ENCODE measurements at places on chromosomes 16 and 17.
A peak's percentile ranks its signal among the peaks of the same experiment; 100 is the strongest.

- DNase-seq: no peak
Measured at GRCh38 chr16:1300664-1301476, 8.6 kb upstream of the UBE2I start.

GRCh38 chr16:9840761-9841665 is 341.2 kb downstream of the GRIN2A start:
- no peak for DNase-seq

GRCh38 chr17:63382136-63382535 is 64.0 kb downstream of the CYB561 start:
- no peak for DNase-seq

DNA sequence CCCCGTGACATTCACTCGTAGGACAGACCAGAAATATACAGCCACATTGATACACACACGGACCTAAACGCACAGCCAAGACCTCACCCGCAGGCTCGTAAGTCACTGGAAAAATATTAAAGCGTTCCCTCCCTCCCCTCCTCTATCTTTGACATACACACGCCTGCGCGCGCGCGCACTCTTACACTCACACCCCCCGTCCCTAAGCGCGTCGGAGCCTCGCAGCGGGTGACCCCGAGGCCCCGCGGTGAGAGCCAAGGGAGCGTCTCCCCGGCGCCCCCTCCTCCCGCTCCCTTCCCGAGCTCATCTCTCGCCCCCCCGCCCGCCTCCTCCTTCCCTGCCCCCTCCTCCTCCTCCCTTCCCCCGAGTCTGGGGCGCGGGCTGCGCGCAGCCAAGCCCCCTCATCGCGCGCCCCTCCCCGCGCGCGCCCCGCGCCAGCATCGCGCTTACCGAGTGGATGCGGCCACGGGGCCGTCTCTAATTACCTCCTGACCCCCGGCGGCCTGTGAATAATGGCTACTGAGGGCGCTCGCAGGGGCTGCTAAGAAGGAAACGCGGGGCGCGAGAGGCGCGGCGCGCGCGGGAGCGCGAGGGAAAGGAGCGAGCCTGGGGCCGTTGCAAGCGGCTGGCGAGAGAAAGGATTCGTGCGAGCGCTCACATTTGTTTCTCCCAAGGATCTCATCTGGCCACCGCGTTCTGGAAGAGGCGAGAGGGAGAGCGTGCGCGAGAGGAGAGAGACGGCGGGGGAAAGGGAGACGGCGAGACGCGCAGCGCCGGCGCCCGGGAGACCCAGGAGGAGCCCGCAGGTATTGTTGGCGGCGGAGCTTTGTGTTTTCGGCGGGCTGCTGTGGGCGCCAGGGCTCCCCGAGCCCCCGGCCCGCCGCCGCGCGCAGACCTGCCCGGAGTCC is 42.4 kb downstream of the RAI1 start:
- DNase-seq: peak; percentile 64

DNA sequence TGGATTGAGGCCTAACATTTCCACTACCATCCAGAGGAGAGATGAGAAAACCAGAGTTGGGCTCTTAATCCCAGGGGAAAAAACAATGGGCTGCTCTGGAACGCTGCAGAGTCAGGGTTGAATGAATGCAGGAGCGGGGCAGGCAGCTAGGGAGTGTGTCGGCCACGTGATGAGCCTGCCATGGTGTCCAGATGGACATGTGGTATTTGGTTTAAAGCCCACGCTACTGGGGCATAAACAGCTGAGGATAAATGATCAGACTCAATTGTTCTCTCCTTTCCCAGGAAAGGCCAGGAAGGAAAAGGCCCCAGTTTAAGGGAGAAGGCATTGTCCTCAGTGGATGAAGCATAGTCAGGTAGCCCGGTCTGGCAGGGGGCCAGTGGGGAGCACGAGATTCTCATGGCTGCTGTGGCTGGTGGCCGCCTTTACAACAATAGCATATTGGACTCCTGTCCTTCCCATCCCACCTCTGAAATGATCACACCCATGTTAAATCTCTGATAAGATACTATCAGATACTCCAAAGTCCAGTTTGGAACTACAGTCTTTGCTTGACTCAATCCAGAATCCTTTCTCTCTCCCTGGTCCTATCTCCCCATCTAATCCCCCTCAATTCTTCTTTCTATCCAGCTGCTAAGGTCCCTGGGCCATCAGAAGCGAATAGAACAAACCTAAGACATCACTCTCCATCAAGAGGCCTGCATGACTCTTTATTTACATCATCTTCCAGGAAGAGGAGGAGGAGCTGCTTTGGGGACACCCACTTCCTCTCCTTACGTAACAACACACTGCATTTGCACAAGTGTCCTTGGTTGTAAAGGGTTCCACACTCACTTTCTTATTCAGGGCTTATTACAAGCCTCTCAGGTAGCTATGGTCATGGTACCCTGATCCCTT is 20.4 kb downstream of the CA4 start:
- no peak for DNase-seq

- DNase-seq: no peak
Measured at GRCh38 chr17:66450008-66450851, 147.8 kb downstream of the PRKCA start.

DNA sequence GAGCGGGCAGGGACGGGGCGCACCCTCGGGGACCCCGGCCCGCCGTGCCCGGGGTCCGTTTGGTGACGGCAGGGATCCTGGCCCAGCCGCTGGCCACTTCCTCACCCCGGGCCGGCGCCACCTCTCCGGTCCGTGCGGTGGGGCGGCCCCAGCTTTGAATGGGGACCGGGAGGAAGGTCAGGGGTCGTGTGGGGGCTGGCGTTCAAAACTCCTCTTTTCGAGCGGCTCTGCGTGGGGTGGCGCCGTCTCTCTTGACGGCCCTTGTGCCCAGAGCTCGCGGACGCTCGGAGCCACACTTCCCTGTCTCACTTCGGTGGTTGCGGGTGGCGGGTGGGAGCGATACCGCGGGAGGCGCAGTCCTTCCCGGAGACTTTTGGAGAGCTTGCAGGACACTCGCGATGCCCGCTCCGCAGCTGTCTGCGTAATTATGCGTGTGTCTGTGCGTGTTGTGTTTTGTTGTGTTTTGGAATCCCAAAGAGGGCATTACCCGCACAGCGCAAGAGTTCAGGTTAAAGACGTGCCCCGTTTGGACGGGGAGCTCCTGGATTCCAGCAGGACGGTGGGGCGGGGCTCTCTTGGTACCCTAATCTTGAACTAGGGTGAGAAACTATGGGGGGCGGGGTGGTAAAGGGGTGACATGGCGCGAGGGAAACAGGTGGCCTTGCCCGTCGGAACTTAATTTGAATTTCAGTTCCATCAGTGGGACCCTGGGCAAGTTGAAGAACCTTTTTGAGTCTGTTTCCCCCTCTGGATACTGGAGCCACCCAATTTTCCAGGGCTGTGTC is 637 bp downstream of the PLCG2 start:
- no peak for DNase-seq

GRCh38 chr17:74981979-74982662 is 5.3 kb upstream of the CDR2L start:
- peak; percentile 73 for DNase-seq

GRCh38 chr16:77696149-77696548 is 26.2 kb upstream of the NUDT7 start:
- peak; percentile 39 for DNase-seq

DNA sequence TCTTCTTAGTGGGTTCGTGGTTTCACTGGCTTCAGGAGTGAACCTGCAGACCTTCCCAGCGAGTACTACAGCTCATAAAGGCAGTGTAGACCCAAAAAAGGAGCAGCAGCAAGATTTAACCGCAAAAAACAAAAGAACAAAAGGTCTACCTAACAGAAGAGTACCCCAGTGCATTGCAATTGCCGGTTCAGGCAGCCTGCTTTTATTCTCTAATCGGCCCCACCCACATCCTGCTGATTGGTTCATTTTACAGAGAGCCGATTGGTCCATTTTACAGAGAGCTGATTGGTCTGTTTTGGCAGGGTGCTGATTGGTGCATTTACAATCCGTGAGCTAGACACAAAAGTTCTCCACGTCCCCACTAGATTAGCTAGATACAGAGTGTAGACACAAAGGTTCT is 2.0 kb upstream of the ARRB2 start:
- peak; percentile 12 for DNase-seq

DNA sequence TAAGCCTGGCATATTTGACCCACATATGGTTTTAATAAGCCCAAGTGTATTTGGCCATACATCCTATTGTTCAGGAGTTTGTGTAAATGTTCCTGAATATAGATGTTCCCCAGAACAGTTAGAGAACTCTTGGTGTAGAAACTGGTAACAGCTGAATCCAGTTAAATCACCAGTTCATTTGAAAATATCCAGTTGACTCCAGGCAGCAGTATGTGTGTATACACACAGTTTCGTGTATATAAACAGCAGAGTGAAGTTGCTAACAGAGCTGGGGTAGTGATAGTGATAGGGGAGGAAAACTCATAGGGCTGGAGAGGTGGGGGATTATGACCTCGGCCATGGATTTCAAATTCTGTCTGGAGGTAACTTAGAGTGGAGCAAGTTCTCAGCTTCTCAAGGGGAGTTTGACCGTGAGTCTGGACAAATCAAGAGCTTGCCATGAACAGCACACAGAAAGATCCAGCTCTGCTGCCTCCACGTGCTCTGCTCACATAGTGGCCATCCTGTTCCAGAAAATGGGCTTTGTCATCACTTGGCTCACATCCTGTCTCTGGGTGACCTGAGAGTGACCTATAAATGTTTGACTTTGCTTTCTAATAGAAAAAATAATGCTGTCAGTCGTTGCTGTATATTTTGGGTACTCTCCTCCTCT is 30.6 kb upstream of the MMD start:
- DNase-seq: no peak

GRCh38 chr17:56557682-56558081 is 35.8 kb upstream of the NOG start:
- DNase-seq: no peak

- peak; percentile 48 for DNase-seq
Measured at GRCh38 chr17:65243838-65244625, 106.9 kb downstream of the RGS9 start.

DNA sequence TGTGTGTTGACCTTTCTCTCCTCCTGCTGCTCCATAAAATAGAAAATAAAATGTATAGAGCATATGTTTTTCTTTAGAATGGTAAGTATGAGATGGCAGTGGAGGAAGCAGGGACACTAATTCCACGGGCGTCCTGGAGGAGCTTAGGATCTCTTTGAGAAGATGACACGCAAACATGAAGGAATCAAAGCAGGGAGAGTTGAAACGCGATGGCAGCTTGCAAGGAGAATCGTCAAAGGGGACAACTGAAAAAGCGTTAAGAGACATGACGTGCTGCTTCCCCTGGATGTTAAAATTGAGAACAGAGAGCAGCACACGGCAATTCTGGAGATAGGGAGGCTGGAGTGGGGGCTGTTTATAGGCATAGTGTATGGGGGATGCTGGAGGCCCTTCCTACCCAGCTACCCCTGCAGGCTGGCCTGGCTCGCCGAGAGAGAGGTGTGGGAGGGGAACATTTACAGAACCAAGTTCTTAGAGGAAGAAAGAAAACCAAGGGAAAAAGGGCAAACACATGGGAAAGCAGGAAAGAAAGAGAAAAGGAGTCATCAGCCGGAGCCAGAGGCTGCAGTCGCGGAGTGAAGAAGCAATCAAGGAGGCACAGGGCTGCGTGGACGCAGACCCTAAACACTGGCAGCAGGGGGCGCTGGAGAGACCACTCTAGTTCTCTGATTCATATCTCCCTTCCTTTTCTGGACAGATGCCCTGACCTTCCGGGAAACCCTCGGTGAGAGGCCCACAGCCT is 55.8 kb downstream of the MYH13 start:
- DNase-seq: no peak

- DNase-seq: no peak
Measured at GRCh38 chr16:4049031-4049430, 67.2 kb downstream of the ADCY9 start.

- DNase-seq: no peak
Measured at GRCh38 chr16:78597809-78598570, 498.5 kb downstream of the WWOX start.

DNA sequence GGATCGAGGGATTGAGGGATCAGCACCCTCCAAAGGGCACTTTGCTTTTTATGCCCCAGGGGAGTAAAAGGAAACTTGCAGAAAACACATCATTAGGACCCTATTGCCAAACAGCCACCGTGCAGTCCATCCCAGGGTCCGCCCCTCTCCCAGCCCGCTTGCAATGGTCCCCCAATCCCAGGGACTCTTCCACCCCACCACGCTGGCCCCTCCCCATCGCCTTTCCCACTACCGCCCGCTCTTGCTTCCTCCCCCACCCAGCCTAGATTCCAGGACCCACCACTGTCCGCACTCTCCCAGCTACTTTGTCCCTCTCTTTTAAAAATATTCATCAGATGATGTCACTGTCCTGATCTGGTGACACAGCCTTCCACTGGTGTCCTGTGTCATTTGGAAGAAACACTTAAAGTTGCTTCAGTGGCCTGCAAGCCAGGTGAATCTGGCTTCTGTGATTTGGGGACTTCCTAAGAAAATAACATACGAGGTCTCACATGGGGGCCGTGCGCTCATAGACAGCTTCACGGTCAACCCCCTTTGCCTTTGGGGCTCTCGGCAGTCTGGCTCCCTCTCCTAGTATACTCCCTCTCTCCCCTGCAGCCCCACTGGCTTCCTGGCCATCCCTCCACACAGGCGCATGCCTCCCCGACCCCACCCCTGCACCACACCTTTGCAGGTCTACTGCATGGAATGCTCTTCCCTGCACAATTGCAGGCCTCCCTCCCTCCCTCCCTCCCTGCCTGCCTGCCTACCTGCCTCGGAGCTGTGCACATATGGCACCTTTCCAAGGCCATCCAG is 127.9 kb downstream of the RBFOX3 start:
- DNase-seq: no peak

DNA sequence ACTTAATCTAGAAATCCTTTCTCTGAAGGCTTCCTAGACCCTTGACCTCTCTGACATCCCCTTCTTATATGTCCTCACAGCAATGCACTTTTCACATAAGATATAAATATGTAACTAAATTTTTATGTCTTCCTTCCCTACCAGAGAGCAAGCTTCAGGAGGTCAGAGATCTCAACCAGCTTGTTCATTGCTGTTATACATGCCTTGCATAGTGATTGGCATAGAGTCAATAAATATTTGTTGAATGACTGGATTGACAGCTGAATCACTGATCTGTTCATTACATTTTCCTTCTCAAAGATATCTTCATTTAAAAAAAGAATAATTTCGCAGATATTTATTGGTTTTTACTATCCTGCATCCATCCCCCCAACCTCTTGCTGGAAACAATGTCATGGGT is 29.5 kb downstream of the HYDIN start:
- no peak for DNase-seq

GRCh38 chr17:57004944-57005579 is 27.1 kb downstream of the SCPEP1 start:
- no peak for DNase-seq

Measured in NCI-H2227 treated with DMSO at 0.1 percent for 48 hours (cell line).